Stimulated activated CD4-positive, alpha-beta T cell treated with anti-CD3 and anti-CD28 coated beads, Interleukin-1b, Interleukin-23, amount 100 ng/mL, for 1 hour (primary cell): ENCODE measurements at places on chromosomes 1 and 21.

DNA sequence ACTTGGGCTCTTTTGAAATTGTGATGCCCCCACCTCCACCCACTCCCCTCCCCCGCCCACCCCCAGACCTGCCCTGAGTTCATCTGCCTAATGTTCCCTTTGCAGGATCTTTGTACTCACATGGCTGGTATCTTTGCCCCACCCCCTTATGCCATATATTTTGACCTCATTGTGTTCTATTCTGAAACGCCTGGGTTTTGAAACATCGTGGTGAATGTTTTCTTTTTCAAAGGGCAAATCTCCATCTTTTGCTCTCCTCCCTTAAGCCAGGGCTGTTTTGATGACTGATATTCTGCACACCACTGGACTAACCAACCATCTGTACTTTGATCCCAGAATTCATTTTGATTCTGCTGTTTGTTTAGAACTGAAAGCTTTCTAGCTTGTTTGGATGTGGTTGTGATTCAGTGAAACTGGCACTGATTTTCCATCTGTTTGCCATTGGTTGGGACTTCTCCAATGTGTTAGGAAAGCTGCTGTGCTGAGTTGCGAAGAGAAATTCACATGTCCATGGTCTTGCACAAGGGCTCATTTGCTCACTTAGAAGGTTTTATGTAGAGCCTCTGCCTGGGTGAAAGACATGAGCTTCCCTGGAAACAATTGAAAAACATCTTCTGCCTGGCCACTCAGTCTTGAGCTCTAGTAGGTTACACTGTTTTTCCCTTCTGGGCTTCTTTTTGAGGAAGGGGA lies 16.5 kb downstream of the SMAP2 start:
- DNase-seq = no peak

DNA sequence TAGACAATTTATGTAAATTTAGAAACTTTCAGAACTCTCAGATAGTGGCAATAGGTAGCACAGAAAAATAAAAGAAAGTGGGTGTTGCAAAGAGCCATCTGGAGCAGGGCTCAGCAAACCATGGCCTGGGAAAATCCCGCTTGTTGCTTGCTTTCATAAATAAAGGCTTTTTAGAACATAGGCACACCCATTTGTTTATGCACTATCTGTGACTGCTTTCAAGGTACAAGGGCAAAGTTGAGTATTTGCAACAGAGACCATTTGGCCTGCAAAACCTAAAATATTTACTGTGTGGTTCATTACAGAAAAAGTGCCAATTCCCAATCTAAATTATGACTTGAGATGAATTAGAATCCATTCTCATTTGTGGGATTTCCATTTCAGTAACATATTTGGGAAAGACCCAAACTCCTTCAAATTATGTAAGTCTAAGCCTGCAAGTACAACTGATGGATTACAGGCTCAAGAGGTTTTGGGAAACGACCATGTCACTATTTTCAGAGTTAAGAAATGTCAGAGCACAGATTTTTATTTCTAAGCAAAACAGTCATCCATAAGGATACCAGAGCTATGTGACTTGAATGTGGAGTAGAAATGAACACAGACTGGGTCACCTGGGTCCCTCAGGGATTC lies 43.5 kb upstream of the DPT start:
- DNase-seq = no peak

DNA sequence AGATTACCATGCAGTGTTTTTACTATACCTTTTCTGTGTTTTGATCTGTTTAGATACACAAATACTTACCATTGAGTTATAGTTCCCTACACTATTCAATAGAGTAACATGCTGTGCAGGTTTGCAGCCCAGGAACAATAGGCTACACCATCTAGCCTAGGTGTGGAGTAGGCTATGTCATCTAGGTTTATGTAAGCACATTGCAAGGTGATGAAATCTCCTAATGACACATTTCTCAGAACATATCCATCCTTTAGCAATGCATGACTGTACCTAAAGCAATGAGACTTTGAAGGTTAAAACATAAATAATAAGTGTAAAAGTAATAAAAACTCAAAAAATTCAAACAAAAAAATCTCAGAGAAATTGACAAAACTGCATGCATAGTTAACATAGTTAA lies 358.6 kb downstream of the USH2A start:
- no peak for DNase-seq

- DNase-seq = no peak
Measured at GRCh38 chr21:43874085-43874805, 9.2 kb downstream of the AGPAT3 start.

GRCh38 chr1:94937820-94938219 lies 10.9 kb upstream of the CNN3 start:
- no peak for DNase-seq

GRCh38 chr21:34648739-34649297 lies 20.0 kb upstream of the CLIC6 start:
- DNase-seq = no peak

DNA sequence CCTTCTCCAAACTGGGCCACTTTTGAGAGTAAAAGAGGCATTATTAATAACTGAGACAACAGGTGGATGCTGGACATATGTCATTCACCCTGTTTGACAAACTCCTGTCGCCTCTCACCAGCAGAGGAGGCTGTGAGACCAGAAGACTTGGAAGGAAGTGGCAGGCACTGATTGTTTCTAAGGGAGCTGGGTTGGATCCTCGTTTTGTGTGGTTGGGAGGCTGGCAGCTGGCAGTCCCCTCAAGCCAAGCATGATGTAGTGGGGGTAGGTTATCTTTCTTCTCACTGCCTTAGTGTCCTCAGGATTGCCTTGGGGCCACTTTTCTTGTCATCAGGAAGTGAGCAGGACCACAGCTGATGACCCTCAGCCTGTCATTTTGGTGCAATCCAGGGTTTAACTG lies 86.5 kb upstream of the KCNJ15 start:
- no peak for DNase-seq

GRCh38 chr1:206803221-206803730 lies 31.0 kb upstream of the IL10 start:
- no peak for DNase-seq

- no peak for DNase-seq
Measured at GRCh38 chr21:38342739-38343138, 85.9 kb downstream of the KCNJ15 start.

GRCh38 chr21:33914188-33914587 lies 1.4 kb downstream of the ATP5PO start:
- DNase-seq = no peak

GRCh38 chr1:178928976-178929375 lies 58.1 kb upstream of the ANGPTL1 start:
- DNase-seq = no peak

- DNase-seq = no peak
Measured at GRCh38 chr1:10415211-10415930, 14.9 kb upstream of the CENPS start.

DNA sequence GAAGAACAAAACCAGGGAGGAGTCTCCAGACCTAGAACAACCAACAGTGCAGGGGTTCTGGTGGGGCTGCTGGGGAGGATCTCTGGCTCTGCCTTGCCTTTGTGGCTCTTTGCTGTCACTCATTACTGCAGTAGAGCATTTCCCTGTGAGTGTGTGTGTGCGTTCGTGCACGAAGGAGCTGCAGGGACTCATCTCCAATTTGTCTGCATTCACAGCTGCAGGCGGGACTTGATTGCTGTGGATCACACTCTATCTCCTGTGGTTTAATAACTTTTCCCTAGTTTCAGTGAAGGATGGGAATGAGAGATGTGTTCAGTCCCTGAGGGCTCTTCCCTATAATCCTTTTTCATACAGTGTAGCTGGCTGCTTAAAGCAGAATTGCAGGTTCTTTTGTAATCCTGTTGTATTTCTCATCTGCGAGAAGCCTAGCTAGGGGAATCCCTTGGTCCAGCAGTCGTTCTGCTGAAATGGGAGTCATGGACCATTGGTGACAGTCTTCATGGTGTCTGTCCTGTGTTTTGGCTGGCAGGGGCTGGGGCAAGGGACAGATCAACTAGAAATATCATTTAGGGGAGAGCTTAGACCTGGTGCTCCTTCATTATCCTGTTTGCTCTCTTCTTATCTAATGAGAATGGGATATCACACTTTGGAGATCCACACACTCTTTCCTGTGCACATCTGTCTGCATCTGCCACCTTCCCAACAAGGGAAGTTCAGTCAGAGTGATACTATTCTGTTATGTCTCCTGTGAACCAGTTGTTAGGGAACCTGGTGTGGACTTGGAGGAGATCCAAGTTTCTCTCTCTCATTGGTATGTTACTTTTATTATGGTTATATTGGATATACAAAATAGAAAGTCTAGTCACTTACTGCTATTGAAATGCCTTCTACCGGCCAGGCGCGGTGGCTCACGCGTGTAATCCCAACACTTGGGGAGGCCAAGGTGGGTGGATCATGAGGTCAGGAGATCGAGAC lies 3.0 kb downstream of the PCP4L1 start:
- DNase-seq = no peak

GRCh38 chr1:110637475-110637874 lies 31.3 kb upstream of the KCNA2 start:
- DNase-seq = no peak

- DNase-seq = no peak
Measured at GRCh38 chr1:245718123-245718522, 563.3 kb downstream of the KIF26B start.

- DNase-seq = no peak
Measured at GRCh38 chr1:58844176-58844575, 60.3 kb upstream of the JUN start.

- no peak for DNase-seq
Measured at GRCh38 chr21:31459457-31459856, 115.4 kb upstream of the TIAM1 start.

DNA sequence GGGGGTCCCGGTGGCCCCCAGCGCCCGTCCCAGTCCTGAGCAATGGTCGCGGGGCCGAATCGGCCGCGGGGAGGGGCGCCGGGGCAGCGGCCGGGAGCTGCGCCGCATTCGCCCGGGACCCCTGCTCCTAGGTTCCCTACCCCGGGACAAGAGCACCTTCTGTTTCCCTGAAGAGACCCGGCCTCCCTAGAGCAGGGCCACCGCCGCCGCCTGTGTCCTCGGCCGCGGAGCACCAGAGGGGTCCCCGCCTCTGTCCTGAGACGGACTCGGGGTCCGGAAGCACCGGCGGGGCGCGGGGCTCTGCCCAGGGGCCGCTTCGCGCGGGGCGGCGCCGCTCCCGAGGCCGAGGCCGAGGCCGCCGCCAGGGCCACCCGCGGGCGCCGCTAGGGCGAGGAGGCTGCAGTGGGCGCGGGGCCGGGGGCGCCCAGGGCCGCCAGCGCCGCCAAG lies 157.9 kb downstream of the CASZ1 start:
- DNase-seq = no peak

DNA sequence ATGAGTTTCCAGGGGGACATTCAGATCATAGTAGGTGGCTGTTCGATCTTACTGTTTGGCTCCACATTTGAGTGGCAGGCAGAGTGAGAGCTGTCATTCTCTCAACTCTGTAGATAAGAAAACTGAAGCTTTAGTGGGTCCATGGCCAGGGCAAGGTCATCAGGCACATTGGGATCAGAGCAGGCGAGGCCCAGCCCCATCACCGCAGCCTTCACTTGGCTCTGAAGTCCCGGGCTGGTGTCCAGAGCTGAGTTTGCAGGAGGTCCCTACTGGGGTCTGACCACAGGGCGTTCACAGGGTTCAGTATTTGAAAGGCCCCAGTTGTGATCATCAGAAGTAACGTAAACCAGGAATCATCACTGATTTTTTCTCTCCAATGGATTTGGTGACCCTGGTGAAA lies 76.7 kb downstream of the OBSCN start:
- no peak for DNase-seq

GRCh38 chr1:156726549-156727226 lies 1.6 kb upstream of the METTL25B start:
- DNase-seq = no peak

DNA sequence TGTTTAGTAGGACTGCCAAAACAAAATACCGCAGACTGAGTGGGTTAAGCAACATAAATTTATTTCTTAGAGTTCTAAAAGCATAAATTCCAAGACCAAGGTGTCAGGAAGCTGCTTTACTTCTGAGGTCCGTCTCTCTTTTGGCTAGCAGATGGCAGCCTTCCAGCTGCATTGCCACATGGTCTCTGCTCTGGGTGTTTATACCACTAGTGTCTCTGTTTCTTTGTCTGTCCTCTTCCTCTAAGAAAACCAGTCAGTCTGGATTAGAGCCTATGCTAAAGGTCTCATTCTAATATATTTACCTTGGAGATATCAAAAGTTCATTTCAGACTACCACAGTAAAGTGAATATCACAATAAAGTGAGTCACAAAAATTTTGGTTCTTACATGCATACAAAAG lies 519.8 kb downstream of the COL11A1 start:
- DNase-seq = no peak

DNA sequence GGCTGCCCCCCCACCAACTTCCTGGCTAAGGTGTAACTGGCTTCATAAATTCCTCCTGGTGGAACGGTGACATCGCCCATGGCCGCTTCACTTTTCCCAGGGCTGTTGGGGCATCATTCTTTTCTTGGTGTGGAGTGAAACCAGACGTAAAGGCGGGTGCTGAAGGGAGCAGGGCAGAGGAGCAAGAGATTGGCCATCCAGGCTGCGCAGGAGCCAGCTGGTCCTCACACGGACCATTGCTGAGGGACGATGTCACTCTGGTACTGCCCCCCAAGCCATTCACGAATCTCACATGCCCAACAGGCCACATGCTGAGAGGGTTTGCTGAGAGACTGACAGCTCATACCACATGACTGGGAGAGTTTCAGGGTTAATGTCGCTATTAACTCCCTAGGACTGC lies 10.5 kb upstream of the PKP1 start:
- no peak for DNase-seq

DNA sequence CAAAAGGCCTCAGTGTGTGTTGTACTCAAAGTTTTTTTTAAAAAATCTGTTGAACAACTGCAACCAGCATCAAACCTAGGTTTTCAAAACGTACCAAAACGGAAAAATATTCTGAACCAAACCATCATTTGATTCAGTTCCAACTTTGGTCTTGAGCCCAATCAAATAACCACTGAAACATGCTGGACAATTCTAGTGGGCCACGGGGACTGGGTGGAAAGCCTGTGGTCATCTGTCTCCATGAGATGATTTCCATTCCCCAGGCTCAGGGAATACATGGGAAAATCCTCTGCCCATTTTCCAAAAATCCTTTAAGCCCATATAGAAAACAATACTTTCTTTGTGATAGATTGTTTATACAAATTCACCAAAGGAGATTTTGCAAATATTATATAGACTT lies 22.5 kb downstream of the ITPKB start:
- no peak for DNase-seq

DNA sequence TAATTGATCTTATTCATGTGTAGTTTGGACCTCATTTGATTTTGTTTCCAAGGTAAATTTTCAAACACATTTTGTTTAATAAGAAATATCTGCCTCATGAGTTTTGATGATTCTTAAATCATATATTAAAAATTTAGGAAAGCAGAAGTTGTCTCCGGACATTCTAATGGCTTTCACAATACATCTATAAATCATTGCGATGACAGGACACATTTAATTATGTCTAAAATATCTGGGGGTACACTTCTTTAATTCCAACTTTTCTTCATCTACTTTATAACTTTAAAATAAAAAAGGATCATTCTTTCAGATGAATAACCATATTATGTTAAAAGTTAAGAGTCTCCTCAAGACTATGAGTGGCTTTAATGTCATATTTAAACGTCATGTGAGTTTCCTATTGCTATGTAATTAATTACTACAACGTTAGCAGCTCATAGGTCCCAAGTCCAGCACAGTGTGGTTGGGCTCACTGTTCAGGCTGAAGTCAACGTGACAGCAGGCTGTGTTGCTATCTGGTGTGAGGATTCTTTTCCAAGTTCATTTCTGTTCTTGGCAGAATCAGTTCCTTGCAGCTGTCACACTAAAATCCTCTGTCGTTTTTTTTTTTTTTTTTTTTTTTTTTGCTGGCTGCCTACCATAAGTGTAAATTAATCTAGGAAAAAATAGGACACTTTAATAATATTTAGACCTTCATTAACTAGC lies 893.5 kb downstream of the LTN1 start:
- no peak for DNase-seq

- DNase-seq = no peak
Measured at GRCh38 chr1:200364091-200364759, 45.6 kb downstream of the ZNF281 start.
